ENCODE measurements at places on chromosomes 13 and 19. TPM values are rescaled to one million over a fixed set of nuclear protein-coding genes. Genes with fewer than 3 reads are reported as not detected.

- H3K36me3 ChIP-seq: no peaks in the 10 kb centered on the region
- H3K4me1 ChIP-seq: no peaks in the 10 kb centered on the region
- H3K4me3 ChIP-seq: no peak overlapping the region
Observed at GRCh38 chr13:70042193-70042592, 65.4 kb upstream of the ATXN8OS start.

DNA sequence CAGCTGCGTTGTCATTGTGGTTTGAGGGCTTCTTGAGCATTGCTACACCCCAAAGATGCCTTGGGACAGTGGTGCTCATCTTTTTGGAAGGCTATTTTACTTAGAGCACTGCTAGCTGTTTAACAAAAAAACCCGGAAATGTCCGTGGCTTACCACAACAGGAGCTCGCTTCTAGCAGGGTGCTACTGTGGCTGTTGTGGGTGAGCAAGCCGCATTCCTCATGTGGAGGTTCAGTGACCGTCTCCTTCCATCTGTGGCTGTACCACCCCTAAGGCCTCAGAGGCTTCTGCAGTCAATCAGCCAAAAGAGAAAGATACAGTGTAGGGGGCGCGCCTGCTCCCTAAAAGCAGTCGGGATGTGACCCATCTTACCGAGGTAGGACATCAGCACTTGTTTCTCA is 1004.2 kb downstream of the UQCRFS1 start:
- no peak for DNase-seq
- no peaks in the 10 kb centered on the region for H3K36me3 ChIP-seq
- no peak overlapping the region for H3K4me3 ChIP-seq

GRCh38 chr13:84834201-84834600 is 951.9 kb upstream of the SLITRK1 start:
- H3K27me3 ChIP-seq: no peaks in the 10 kb centered on the region
- no peaks in the 10 kb centered on the region for H3K4me1 ChIP-seq
- H3K36me3 ChIP-seq: no peaks in the 10 kb centered on the region
- H3K4me3 ChIP-seq: no peak overlapping the region
- no peak for DNase-seq
- no peak overlapping the region for H3K27ac ChIP-seq

DNA sequence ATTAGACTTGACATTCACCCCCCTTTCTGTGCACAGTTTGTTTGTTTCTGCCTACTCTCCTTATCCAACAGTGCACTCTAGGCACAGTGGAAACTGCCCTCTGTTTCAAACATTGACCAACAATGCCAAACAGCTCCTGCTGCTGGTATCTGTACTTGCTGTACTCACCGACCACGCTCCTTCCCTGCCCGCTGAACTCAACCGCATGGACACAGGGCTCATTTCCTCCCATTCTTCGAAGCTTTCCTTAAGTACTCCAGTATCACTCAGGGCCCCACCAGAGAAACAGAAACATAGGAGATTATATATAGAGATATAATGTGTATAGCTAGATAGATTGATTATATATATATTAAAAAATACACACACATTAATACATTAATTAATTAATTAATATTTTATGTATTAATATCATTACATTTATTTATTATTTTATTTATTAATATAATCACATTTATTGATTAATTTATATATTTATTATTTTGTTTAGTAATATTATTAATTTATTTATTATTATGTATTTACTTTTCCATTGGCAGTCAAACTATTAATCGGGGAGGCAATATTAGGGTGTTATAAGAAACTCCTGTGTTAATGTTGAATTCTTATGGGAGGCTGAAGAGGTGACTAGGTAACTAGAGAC is 1528.2 kb downstream of the EFNB2 start:
- H3K36me3 ChIP-seq: no peaks in the 10 kb centered on the region
- no peaks in the 10 kb centered on the region for H3K4me1 ChIP-seq
- no peak overlapping the region for H3K27ac ChIP-seq
- no peak overlapping the region for H3K4me3 ChIP-seq
- DNase-seq: no peak
- H3K27me3 ChIP-seq: no peaks in the 10 kb centered on the region

GRCh38 chr13:42420304-42420703 is 148.4 kb downstream of the AKAP11 start:
- no peaks in the 10 kb centered on the region for H3K4me1 ChIP-seq
- no peak overlapping the region for H3K27ac ChIP-seq
- no peaks in the 10 kb centered on the region for H3K36me3 ChIP-seq
- H3K27me3 ChIP-seq: no peaks in the 10 kb centered on the region
- H3K4me3 ChIP-seq: no peak overlapping the region

- no peak overlapping the region for H3K27ac ChIP-seq
- no peak overlapping the region for H3K4me3 ChIP-seq
- no peaks in the 10 kb centered on the region for H3K36me3 ChIP-seq
- DNase-seq: no peak
Observed at GRCh38 chr13:26307701-26308100, 53.8 kb downstream of the CDK8 start.

GRCh38 chr19:36528194-36528920 is at the start of gene ZNF260:
ZNF260 (minus strand) TSS chr19:36528271; CDS start chr19:36515238, 13,033 bp downstream.
- H3K4me3 ChIP-seq: peak within 1 kb of the TSS; percentile 63
- H3K4me1 ChIP-seq: peaks cover 26% of the 10 kb centered on the region
- peaks cover 10% of the 10 kb centered on the region for H3K36me3 ChIP-seq
- peak; percentile 97 for DNase-seq
- H3K27me3 ChIP-seq: no peaks in the 10 kb centered on the region

DNA sequence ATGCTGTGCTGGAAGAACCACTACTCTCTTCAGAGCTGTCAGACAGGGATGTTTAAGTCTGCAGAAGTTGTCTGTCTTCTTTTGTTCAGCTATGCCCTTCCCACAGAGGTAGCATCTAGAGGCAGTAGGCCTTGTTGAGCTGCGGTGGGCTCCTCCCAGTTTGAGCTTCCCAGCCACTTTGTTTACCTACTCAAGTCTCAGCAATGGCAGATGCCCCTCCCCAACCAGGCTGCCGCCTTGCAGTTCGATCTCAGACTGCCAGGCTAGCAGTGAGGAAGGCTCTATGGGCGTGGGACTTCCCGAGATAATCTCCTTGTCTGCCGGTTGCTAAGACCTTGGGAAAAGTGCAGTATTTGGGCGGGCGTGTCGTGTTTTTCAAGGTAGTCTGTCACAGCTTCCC is 42.1 kb upstream of the UQCRFS1 start:
- no peaks in the 10 kb centered on the region for H3K4me1 ChIP-seq
- H3K36me3 ChIP-seq: no peaks in the 10 kb centered on the region
- no peak for DNase-seq
- no peaks in the 10 kb centered on the region for H3K27me3 ChIP-seq

GRCh38 chr13:74575729-74576125 is 441.5 kb upstream of the KLF12 start:
- peak overlapping the region; percentile 16 for H3K4me3 ChIP-seq
- H3K36me3 ChIP-seq: no peaks in the 10 kb centered on the region

DNA sequence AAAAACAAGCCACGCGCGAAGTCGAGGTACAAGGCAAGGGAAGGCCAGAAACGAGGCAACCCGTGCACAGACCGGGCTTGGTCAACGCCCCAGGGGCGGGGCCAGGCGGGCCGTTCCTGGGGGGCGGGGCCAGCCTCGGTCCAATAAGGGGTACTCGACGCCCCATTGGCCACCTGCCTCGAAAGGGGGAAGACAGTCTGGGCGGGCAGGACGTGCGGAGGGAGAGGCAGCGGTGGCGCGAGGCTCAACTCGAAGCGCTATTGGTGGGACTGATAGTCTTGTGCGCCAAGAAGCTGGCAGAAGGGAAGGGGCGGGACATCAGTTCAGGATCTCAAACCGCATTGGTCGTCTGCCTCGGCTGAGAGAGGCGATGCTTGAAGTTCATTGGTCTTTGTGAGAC is at the start of gene LYPD4:
TSS of gene LYPD4 (minus strand) at position 83 of the 400 bp plus-strand sequence. CDS start 5,398 bp downstream, outside the sequence.
- no peaks in the 10 kb centered on the region for H3K4me1 ChIP-seq
- no peak for DNase-seq
- no peak within 1 kb of the TSS for H3K4me3 ChIP-seq

GRCh38 chr13:78680115-78680561 is 21.2 kb upstream of the OBI1 start:
- DNase-seq: no peak
- H3K36me3 ChIP-seq: no peaks in the 10 kb centered on the region
- H3K27ac ChIP-seq: no peak overlapping the region
- no peak overlapping the region for H3K4me3 ChIP-seq

DNA sequence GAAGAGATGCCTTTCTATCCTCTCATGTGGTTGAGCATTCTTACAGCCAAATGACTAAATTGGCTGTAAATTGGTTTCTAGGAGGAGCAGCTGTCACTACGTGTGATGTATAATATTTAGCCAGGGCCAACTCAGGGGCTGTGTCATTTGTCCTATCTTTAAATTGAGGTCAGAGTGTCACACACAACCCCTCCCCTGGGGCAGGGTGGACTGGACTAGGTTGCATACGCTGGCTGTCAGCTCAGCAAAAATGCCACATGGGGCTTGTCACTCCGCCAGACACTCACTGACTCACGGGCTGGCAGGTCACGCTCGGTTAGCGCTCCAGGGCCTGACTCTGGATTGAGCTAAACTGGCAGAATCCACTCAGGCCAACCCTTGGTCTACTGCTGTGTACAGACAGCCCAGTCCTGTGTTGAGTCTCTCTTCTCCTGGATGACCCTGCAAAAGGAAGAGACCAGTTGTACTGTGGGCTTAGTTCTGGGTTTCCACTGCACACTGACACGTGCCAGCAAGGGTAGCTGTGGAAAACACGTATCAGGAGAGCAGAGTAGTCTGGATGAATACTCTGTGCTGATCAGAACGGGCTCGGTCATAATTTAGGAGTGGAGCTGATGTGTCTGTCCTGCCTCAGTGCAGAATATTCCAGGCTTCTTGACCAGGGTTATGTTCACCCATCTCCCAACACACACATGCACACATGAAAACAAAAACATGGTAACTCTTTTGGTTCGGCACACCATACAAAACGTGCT is 29.1 kb downstream of the SHISA2 start:
- no peak for DNase-seq
- no peak overlapping the region for H3K27ac ChIP-seq
- no peaks in the 10 kb centered on the region for H3K36me3 ChIP-seq
- H3K27me3 ChIP-seq: no peaks in the 10 kb centered on the region

- peak overlapping the region; percentile 99 for H3K27ac ChIP-seq
- H3K4me3 ChIP-seq: peak overlapping the region; percentile 82
- no peaks in the 10 kb centered on the region for H3K36me3 ChIP-seq
- H3K4me1 ChIP-seq: peaks cover 56% of the 10 kb centered on the region
- peak; percentile 93 for DNase-seq
- H3K27me3 ChIP-seq: no peaks in the 10 kb centered on the region
Observed at GRCh38 chr19:13842291-13843103, 34.4 kb upstream of the NANOS3 start.

DNA sequence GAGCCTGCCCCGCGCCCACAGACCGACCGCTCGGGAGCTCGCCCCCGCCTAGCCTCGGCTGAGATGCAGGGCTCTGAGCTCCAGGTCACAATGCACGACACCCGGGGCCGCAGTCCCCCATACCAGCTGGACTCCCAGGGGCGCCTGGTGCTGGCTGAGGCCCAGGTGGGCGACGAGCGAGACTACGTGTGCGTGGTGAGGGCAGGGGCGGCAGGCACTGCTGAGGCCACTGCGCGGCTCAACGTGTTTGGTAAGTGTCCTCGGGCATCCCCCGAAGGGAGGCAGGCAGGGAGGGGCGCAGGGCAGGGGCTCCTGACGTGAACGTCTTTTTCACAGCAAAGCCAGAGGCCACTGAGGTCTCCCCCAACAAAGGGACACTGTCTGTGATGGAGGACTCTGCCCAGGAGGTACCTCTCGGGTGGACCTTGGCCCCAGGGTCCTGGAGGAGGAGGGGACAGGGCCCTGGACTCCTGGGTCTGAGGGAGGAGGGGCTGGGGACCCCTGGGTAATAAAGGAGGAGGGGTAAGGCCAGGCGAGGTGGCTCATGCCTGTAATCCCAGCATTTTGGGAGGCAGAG is 3.3 kb downstream of the BCAM start:
- no peak overlapping the region for H3K27ac ChIP-seq
- no peak overlapping the region for H3K4me3 ChIP-seq
- peaks cover 35% of the 10 kb centered on the region for H3K4me1 ChIP-seq

DNA sequence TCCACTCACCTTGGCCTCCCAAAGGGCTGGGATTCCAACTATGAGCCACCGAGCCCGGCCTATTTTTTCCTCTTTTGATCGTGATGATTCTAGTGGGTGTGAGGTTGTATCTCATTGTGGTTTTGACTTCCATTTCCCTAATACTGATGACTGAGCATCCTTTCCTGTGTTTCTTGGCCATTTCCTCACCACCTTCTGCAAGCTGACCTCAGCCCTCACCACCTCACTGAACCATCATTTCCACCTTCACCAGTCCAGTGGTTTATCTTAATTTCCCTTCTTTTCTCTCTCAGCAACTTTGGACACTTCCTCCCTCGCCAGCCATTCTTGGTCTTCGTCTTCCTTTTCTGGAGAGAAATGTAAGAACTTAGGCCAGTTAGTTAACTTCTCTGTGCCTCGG is 13.0 kb upstream of the BICRA start:
- no peaks in the 10 kb centered on the region for H3K27me3 ChIP-seq
- DNase-seq: no peak
- no peak overlapping the region for H3K4me3 ChIP-seq
- peaks cover 8% of the 10 kb centered on the region for H3K4me1 ChIP-seq
- peak overlapping the region; percentile 44 for H3K27ac ChIP-seq

GRCh38 chr19:48516536-48516935 is 4.9 kb upstream of the LMTK3 start:
- no peaks in the 10 kb centered on the region for H3K36me3 ChIP-seq
- H3K4me1 ChIP-seq: peaks cover 26% of the 10 kb centered on the region
- no peak for DNase-seq
- no peak overlapping the region for H3K27ac ChIP-seq

DNA sequence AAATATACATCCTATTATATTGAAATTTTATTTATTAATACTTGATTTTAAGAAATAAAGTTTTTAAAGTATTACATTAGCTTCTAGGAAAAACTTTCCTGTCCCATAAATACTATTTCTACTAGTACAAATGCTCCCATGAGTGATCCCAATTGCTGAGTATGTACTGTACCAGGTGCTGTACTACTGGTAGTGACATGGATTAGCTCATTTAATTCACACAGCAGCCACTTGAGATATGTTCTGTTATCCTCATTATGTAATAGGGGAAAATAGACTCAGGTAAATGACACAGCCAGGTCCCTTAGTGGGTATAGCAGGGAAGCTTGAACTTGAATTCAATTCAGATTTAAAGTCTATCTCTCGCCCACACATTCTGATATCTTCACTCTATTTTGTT is 363.1 kb downstream of the FGF14 start:
- no peaks in the 10 kb centered on the region for H3K4me1 ChIP-seq
- no peaks in the 10 kb centered on the region for H3K36me3 ChIP-seq
- DNase-seq: no peak

- no peaks in the 10 kb centered on the region for H3K36me3 ChIP-seq
- H3K27ac ChIP-seq: no peak overlapping the region
- no peaks in the 10 kb centered on the region for H3K4me1 ChIP-seq
- H3K27me3 ChIP-seq: no peaks in the 10 kb centered on the region
- DNase-seq: no peak
- no peak overlapping the region for H3K4me3 ChIP-seq
Observed at GRCh38 chr13:65460136-65460535, 1770.0 kb downstream of the PCDH9 start.

- H3K27me3 ChIP-seq: peaks cover 5% of the 10 kb centered on the region
- no peaks in the 10 kb centered on the region for H3K4me1 ChIP-seq
- H3K27ac ChIP-seq: no peak within 1 kb of the TSS
Observed at GRCh38 chr19:54573330-54573872, at the start of gene LILRA2. LILRA2 (plus strand) TSS chr19:54573790; CDS start chr19:54573879, 89 bp downstream.

GRCh38 chr13:101930331-101930730 is 471.5 kb downstream of the FGF14 start:
- no peaks in the 10 kb centered on the region for H3K36me3 ChIP-seq
- DNase-seq: no peak
- H3K27ac ChIP-seq: no peak overlapping the region
- no peak overlapping the region for H3K4me3 ChIP-seq

The ACER1 gene
- not detected for total RNA-seq

The FBN3 gene
- not detected for total RNA-seq

The PCDH9 gene
- 8.1 TPM for total RNA-seq

The MIR17HG gene
- total RNA-seq: 15.0 TPM

The TRAPPC6A gene
- total RNA-seq: 35.1 TPM

The RFX1 gene
- total RNA-seq: 18.9 TPM

The IL27RA gene
- total RNA-seq: 16.5 TPM

The PTGIR gene
- total RNA-seq: 8.6 TPM

The CD70 gene
- total RNA-seq: 0.69 TPM

The TMEM255B gene
- total RNA-seq: 5.7 TPM

All from spleen (tissue), 13 donors.